ENCODE measurements at places on chromosomes 12 and 14.
A peak's percentile ranks its signal among the peaks of the same experiment; 100 is the strongest.

GRCh38 chr14:78637908-78638475 lies 467.8 kb downstream of the NRXN3 start:
- DNase-seq, result no peak

DNA sequence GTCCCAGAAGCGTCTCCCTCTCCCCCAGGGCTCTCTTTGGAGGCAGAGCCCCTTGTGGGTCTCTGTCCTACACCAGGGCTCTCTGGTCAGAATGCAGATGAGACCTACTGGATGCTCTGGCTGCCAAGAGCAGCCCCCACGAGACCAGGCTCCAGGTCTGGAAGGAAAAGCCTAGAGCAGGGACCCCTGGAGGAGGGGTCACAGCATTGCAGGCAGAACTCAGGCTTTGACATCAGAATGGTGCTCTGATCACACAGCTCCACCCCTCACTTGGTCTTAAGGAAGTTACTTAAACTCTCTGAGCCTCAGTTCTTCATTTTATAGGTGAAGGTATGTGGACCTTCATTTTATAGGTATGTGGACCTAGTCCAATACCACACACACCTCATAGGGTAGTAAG lies 83.1 kb downstream of the ARL6IP4 start:
- no peak for DNase-seq

GRCh38 chr12:71594214-71594948 lies 69.3 kb downstream of the ZFC3H1 start:
- no peak for DNase-seq

GRCh38 chr12:32118806-32119205 lies 12.2 kb downstream of the BICD1 start:
- no peak for DNase-seq

- DNase-seq, result no peak
Measured at GRCh38 chr12:56258820-56259183, 618 bp upstream of the ANKRD52 start.

GRCh38 chr12:124581307-124582107 lies 14.1 kb upstream of the NCOR2 start:
- DNase-seq, result no peak

- DNase-seq, result peak; percentile 48
Measured at GRCh38 chr14:59484639-59485175, 390 bp downstream of the JKAMP start.

GRCh38 chr12:41910578-41911320 lies 233.9 kb downstream of the GXYLT1 start:
- DNase-seq, result no peak

DNA sequence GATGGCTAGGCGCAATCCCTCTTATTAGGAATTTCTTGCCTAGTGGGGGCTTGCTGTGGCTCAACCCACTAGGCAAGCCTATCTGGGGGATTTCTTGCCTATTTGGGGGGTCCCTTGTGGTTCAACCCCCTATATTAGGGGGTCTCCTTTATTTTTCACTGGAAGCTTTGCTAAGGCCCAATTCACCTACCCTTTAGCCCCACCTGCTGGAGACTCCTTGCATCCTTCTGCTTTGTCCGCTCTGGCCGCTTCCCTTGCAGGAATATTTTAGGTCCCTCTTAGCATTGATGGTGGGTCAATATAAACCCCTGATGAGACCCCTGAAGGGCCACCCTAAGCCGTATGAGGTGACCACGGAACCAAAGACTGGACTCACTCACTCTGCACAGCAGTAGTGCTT lies 1552.1 kb downstream of the AACS start:
- no peak for DNase-seq

DNA sequence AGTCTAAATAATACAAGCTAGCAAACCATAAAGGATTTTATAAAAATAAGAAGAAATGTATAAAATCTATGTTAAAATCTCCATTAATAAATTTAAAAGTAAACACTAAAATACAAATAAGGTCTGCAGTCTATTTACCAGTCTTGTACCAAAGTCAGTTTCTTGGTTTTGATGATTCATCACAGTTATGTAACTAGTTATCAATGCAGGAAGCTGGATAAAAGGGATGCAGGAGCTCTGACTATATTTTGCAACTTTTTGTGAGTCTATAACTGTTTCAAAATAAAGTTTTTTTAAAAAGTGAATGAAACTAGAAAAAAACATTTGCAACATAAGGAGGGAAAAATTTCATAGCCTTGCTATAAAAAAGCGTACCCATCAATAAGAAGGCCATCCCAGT lies 151.5 kb downstream of the DERA start:
- DNase-seq, result no peak

- DNase-seq, result no peak
Measured at GRCh38 chr14:55518391-55518790, 61.6 kb upstream of the KTN1 start.

DNA sequence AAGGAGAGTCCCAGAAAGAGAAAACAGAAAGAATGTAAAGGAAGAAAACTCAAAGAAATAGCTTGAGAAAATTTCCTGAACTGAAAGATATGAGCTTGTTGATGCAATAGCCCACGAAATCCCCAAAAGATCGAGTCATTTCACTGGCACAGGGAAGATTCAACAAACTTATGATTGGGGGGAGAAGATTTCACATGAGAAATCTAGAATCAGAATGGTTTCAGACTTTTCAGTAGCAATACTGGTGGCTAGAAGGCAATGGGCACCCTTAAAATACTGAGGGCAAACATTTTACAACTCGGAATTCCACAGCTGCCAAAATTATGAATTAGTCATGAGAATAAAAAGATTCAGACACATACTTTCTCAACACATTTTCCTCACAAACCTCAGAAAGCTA lies 8.9 kb upstream of the KRT7 start:
- no peak for DNase-seq

DNA sequence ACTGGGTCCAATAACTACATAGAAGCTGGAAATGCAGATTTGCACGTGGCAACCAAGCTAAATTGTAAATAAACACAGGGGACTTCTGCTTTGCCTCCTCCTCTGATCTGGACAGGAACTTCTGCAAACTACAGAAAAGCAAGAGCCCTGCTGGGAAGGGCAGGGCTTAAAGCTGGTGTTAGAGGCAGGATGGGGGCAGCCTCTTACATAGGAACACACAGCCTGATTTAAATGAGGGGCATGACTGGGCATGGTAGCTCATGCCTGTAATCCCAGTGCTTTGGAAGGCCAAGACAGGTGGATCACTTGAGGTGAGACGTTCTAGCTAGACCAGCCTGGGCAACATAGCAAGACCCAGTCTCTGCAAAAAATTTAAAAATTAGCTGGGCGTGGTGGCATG lies 46.7 kb downstream of the ERH start:
- DNase-seq, result no peak

GRCh38 chr12:92142251-92142926 lies 3.3 kb downstream of the BTG1 start:
- no peak for DNase-seq

- no peak for DNase-seq
Measured at GRCh38 chr12:38328306-38328895, 11.8 kb downstream of the ALG10B start.

DNA sequence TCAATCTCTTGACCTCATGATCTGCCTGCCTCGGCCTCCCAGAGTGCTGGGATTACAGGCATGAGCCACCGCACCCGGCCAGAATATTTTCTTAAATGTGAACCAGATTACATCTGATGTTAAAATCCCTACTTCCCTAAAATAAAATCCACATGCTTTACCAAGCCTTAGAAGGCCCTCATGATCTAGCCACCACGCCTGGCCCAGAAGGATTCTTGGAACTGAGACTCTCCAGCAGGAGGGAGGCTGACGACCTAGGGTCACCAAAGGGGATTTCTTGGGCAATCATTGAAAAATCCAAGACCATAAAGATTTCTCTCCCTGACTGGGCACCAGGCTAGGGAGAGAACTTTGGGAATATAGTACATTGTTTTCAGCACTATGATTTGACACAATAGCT lies 25.2 kb upstream of the RASSF3 start:
- no peak for DNase-seq

- DNase-seq, result no peak
Measured at GRCh38 chr14:22721213-22721612, 45.3 kb upstream of the OXA1L start.

- no peak for DNase-seq
Measured at GRCh38 chr12:51493281-51493680, 68.7 kb downstream of the SLC4A8 start.

- no peak for DNase-seq
Measured at GRCh38 chr14:89578156-89578555, 161.1 kb upstream of the FOXN3 start.

DNA sequence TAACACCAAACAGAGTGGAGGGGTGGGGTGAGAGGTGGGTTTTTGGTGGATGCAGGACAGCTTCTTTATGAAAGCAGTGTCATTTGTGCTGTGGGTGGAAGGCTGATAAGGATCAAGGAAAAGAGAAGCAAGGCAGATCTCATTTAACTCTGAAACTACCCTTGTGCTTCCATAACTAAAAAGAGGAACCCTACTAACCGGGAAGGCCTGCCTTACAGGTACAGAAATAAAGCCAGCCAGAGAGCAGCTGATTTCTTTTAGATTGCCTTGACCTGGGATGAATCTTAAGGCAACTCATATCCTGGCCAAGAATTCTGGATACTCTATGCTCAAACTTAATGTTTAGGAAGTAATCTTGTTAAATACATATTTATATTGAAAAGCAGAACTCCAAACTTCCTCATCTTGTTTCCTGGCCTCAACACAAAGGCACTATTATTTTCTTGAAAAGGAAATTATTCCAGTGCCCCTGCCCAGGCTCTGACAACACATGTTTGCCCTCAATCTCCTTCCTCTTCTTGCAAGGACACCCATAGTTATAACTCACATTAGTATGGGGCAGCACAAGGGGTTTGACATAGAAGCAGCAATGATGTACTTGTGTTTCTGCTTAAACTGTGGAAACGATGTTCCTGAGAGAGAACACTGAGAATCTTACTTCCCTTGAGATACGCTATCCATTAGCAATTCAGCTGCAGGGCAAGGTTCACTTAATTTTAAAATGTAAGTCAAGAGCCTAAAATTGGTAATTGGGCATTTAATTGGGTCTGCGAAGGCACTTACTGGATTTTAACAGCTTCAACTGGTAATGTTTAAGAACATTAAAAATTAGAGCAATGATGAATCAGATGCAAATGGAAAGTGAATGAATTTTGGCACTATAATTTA lies 173.7 kb downstream of the STXBP6 start:
- DNase-seq, result no peak

DNA sequence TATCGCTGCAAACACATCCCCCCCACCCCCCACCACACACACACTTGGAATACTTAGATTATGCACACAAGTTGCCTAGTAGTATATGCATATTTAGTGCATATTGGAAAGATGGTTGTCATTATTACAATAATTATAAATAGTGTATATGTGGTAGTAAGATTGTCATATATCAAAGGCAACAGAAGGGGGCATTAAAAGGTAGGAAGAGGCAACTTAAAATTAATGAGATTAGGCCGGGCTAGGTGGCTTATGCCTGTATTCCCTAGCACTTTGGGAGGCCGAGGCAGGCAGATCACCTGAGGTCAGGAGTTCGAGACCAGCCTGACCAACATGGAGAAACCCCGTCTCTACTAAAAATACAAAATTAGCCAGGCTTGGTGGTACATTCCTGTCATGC lies 52.1 kb downstream of the GSC start:
- DNase-seq, result no peak

- no peak for DNase-seq
Measured at GRCh38 chr12:26987634-26988424, 26.4 kb downstream of the TM7SF3 start.

DNA sequence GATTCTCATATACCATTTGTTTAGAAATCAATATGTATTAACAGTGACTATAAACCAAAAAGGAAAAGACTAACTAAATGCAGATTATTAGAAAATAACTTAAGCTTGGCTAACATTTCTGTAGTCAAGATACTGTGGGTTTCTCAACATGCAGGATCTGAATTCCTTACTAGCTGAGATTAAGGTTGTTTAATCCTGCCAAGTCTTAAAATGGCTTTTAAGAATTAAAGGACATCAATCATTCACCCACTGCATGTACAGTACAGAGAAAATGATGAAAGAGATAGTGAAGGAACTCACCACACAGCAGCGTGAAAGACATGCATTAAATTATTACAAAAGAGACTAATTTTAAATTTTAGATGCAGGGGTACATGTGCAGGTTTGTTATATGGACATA lies 3.8 kb downstream of the ACSS3 start:
- no peak for DNase-seq

- DNase-seq, result peak; percentile 92
Measured at GRCh38 chr14:77139540-77140358, 1.8 kb downstream of the ZDHHC22 start.

GRCh38 chr14:67567654-67568053 lies 32.4 kb downstream of the PIGH start:
- no peak for DNase-seq

DNA sequence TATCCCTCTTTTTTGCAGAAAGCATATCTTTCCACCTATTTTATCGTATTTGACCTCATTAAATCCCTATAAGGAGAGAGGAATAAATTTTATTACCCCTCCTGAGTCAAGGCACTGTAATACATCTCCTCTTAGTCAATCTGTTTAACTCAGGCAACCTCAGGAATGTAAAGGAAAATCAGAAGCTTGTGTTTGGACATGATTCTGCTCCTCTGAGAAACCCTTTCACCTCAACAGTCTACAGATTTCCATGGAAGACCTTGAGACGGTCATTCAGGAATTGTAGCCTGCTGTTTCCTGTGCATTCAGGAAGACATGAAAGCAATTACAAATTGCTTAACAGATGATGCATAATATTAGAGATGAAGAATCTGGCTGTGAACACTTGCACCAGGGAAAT lies 360.8 kb downstream of the PAWR start:
- no peak for DNase-seq

GRCh38 chr14:35695072-35695471 lies 114.0 kb downstream of the RALGAPA1 start:
- DNase-seq, result no peak

DNA sequence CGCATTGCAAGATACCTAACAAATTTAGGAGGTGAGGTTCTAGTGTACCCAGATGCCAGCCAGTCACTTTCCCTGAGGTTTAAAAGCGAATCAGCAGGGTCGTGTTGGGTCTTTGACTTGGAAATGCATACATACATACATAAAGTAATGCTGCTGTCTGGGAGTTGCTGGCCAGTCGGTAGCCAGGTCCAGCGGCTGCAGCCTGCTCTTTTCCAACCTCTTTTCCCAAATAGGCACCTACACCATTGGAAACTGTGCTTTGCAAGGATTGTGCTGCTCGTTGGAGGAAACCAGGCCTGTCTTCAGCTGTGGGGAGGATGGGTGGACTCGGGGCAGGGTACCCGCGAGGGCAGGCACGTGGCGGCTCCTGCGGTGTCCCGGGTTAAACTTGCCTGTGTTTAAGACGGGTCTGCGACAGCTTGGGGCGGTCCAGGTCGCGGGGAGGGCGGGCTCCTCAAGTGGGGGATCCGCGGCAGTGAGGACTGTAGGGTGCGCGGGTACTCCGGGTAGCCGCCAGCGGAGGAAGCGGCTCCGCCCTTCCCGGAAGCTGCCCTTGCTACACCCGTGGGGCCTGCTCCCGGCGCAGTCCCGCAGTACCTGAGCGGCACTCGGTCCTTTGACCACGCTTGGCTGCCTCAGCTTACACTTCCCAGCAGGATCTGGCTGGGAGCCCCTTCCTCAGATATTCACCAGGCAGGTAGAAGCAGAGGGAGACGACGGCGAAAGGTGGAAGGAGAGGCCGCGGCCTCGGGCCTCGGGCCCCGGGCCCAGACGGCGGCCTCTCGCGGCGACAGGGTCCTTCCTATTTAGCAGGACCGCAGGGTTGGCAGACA lies 2.7 kb downstream of the TTC6 start:
- DNase-seq, result no peak

All from HTR-8/SVneo (cell line).